ENCODE measurements at places on chromosomes 16 and 17.

DNA sequence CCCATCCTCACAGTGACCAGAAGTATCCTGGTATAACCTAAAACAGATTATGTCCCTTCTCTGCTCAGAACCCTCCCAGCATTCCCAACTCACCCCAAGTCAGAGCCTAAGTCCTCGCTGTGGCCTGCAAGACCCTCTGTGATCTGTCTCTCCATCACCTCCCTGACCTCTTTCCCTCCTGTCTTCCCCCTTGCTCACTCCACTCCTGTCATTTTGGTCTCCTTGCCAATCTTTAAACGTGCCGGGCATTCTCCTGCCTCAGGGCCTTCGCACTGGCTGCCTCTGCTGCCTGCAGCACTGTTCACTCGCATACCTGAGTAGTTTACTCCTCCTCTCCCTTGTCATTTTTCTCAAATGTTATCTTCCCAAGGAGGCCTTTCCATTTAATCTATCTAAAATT, 97.7 kb downstream of the GSG1L start:
- no peak for DNase-seq

DNA sequence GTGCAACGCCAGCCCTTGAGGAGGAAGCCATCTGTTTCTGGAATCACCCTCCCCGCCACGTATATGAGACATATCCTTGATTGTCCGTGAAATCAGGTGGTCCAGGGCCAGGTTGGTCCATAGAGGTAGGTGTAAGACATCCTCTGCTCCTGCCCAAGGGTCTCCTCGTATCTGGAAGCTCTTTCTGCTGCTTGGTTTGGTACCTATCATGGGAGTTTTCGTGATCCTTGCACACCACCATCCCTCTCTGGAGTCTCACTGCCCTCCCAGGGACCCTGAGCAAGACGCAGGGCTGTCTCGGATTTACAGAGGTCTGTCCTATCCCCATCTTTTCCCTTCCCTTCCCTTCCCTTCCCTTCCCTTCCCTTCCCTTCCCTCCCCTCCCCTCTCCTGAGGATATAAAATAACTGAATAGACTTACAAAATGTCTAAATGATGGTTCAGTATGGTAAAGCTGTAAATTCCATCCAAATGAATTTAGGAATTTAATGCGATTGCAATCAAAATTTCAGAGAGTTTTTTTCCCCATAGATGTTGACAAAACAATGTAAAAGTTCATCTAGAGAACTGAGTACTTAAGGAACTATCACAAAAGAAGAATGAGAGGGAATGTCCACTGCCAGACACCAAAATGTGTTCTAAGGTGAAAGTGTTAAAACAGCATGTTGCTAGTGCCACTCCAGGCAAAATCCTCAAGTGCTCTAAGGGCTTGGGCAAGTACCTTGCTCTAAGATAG, 2.0 kb upstream of the CCDC42 start:
- no peak for DNase-seq

GRCh38 chr17:62755141-62755851, 52.8 kb downstream of the MARCHF10 start:
- no peak for DNase-seq

DNA sequence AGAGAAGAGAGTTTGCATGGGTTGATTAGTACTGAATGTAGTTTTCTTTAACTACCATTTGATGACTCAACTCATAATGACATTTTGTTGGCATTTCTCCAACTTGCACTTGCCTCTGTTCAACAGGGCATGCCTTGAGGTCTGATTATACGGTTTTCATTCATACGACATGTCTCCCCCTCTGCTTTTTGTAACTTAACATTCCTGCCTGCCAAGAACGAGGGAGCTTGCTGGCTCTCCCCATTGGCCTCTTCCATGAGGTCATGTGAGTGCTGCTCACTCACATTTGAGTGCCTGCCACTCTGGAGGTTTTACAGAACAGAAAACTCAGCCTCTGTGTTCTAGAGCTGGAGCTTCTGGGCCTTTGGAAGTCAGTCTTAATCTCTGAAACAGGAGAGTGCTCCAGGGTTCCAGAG, 19.7 kb downstream of the MAP2K6 start:
- peak; percentile 32 for DNase-seq

DNA sequence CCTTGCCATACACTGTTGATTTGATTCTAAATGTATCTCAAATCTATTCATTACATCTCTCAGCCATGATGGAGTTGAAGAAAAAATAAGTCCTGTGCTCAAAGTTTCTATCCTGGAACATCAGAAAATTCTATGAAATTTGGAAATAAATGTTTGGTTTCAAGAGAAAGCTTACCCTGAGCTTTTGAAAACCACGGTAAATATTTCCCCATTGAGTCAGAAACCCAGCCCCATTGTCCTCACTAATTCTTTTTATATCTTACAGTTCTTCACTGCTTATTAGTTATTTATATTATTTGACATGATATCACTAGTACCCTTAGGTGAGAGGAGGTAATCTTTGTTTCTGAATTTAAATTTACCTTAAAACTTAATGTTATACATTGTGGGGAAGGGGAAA, 128.5 kb downstream of the MRTFB start:
- DNase-seq = no peak

DNA sequence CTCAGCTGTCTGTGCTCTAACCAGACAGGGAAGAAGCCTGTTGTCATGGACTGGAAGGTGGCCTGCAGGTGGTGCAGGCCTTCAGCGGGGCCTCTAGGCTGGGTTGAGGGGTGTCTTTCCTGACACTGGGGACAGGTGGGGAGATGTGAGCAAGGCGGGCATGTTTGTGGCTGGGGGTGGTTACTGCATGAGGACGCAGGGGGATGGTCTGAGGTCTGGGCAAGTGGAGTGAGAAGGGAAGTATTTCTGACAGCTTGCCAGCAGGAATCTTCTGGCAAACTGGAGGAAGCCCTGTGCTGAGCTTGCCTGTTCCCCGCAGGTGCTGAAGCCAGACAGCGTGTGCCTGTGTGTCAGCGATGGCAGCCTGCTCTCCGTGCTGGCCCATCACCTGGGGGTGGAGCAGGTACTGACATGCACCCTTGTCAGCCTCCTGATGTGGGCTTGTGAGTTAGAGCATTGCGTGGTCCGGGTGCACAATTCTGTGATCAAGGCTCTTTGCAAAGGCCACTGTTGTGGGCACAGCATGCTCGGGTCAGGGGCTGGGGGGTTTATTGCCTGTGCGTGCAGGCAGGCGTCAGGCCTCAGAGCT, 36.2 kb downstream of the PRMT7 start:
- DNase-seq = no peak
